Left kidney (tissue), 8 donors: ENCODE measurements at places on chromosomes 11 and 22.

- DNase-seq, result no peak
These were observed 486 bp downstream of the OOSP1 start for GRCh38 chr11:59938718-59939117.

DNA sequence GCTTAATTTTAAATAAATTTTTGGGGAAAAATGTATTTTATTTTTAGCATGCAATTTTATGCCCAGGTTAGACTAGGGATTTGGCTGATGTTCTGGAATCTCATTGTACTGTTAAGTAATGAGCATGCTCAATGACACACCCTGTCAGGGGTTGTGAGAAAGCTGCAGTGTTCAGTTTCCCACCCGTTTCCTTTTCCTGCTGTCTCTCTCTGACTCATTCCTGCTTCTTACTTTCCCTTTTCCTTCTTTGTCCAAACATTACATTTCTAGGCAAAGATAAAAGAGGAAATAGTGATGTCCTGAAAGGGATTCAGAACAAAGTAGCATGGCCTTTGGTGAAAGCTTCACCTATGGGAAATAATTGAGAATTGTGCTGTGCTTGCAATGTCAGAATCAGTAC, 22.7 kb downstream of the OOSP3 start:
- DNase-seq, result no peak

GRCh38 chr22:17780116-17780740, 6.0 kb upstream of the BID start:
- no peak for DNase-seq

- DNase-seq, result no peak
These were observed 125.2 kb upstream of the PAX6 start for GRCh38 chr11:31936312-31936711.

- no peak for DNase-seq
These were observed 21.9 kb upstream of the POLD3 start for GRCh38 chr11:74570266-74571061.

- no peak for DNase-seq
These were observed 24.9 kb downstream of the CTSC start for GRCh38 chr11:88312628-88313027.

GRCh38 chr22:28930357-28931007, 47.1 kb downstream of the ZNRF3 start:
- no peak for DNase-seq

GRCh38 chr11:69958308-69958707, 119.8 kb upstream of the ANO1 start:
- DNase-seq, result no peak

DNA sequence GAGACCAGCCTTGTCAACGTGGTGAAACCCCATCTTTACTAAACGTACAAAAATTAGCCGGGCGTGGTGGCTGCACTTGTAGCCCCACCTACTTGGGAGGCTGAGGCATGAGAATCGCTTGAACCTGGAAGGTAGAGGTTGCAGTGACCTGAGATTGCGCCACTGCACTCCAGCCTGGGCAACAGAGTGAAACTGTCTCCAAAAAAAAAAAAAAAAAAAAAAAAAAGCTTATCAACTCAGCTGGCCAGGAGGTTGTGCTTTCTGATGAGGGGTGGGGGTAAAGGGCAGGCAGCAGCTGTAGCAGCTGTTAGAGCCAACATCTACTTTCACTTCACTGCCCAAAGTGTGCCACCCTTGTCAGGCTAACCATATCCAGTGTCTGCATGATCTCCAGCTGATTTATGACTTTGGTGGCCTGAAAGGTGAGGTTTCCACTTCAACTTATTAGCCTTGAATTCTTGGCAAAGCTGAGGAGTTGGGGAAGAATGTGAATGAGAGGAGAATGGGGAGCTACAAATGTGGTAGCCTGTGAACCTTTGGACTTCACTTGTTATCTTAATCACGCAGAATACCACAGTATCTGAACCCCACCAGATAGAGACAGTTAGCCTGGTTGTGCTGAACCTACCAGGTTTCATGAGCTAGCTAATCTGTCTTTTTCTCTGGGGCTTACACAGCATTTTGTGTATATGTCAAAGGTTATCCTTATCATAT, 19.6 kb downstream of the RNF121 start:
- DNase-seq, result peak; percentile 53

- no peak for DNase-seq
These were observed 3.5 kb downstream of the FIBIN start for GRCh38 chr11:26997378-26997777.

DNA sequence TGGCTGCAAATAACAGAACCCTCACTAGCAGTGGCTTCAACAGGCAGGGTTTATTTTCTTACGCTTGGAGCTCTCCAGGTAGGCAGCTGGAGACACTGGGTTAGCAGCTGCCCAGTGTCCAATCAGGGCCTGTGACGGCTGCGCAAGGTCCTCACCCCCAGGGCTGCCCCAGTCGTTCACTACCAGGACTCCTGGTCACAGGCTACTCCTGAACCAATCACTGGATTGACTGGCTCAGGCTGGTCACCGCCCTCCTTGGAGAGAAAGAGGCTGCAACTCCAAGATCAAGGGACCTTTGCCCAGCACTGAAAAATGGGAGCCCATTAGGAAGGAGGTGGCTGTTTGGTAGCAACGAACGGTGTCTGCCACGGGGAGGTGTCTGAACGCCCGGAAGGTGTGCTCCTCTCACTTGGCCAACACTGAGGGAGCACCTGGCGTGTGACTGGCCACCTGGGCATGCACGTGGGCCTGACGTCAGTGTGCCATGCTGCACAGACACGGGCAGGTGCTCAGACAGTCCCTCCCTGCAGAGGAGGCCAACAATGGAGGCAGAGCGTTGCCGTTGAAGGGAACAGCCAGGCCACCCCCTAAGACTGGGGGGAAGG, 5.1 kb downstream of the ARSA start:
- no peak for DNase-seq

GRCh38 chr11:26558190-26558589, 13.9 kb downstream of the MUC15 start:
- DNase-seq, result no peak

- no peak for DNase-seq
These were observed 108.0 kb upstream of the CADM1 start for GRCh38 chr11:115612046-115612730.

- DNase-seq, result peak; percentile 86
These were observed 830 bp upstream of the ESRRA start for GRCh38 chr11:64304316-64305072.

DNA sequence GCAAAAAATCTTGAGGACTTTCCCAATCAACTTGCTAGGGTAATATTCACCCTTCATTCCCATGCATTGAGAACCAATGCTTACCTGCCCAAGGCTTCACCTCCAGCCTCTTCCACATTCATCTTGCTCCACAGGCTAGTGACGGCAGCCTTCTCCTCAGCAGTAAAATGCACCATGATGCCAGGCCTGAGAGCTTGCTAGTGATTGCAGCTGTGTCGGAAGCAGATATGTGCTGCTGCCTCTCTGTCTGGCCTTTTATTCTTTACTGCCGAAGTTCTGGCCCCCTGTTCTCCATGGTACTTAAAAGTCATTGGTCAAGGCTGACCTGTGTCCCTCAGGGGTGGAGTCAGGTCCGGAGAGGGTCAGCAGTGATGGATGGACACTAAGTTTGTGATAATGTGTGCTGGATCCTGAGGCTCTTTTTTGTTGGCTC, at the start of gene HBE1:
Gene HBE1, minus strand, starts transcription at position 231 of the 433 bp plus-strand sequence. Its CDS starts 55 bp downstream, at position 176.
- DNase-seq, result no peak

DNA sequence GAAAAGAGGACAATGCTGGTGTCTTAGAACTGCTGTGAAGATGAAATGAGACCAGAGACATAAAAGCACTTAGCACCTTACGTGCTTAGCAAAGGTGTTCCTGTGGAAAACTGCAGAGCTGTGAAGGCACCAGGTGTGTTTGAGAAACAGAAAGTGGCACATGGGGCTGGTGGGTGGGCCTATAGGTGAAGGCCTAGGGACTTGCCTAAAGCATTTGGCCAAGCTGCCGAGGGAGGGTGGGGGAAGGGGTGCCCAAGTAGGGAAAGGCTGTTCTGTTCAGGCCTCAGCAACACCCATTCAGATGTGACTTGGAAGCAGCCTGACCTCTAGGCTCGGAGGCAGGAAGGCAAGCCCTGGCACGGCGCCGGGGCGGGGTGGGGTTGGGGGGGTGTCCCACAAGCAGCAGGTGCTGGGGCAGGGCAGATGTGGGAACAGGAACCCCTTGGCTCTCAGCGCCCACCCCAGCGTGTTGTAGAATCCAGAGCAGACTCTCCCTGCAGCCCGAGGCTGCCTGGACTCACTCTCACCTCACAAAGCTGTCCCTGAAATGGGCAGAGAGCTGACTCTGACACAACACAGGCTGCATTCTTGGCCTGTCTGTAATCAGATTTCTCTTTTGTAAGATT, 366.7 kb upstream of the NARS2 start:
- DNase-seq, result no peak

- DNase-seq, result no peak
These were observed 5.1 kb upstream of the SLC22A8 start for GRCh38 chr11:63020671-63021291.

DNA sequence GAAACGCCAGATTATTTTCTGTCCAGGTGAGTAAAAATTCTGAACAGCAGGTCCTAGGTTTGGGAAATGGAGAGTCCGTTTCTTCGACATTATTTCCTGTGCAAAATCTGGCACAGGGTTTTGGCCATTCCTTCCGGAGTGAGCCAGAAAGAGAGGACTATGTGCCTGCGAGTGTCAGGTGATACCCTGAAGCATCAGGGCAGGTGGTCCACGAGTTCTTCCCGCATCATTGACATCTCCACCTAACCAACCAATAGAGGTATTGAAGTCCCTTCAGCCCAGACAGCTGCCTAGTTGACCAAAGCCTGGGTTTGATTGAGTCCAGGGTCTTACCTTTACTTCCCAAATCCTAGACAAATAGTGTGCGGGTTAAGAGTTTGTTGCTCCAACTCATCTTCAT, 808 bp downstream of the SNAP29 start:
- no peak for DNase-seq

- no peak for DNase-seq
These were observed 20.7 kb upstream of the PISD start for GRCh38 chr22:31682751-31683150.

GRCh38 chr11:1162491-1163311, 4.9 kb downstream of the MUC5AC start:
- no peak for DNase-seq

DNA sequence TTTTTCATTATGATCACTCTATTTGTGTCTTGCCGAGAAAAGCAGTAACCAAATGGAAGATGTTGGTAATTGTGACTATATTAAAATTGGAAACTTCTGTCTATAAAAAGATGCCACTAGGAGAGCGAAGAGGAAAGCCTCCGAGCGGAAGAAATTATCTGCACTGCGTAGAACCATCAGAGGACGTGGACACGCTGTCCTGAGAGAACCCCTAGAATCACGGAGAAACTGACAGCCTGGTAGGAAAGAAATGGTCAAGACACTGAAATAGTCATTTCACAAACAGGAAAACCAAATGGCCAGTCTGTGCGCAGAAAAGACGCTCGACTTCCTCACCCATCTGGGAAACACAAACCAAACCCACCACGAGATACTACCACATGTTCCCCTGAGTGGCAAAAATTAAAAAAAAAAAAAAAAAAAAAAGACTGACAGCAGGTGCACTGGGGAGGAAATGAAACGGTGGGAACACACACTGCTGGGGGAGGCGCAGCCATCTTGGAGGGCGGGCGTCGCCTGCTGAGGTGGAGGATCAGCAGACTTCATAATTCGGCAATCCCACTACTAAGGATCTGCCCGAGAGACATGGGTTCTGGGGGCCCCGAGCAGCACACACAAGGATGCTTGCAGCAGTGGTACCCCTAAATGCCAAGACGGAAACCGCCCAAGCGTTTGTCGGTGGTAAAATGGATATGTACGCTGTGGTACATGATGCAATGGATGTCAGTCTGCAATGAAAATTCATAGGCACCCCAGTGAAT, 21.3 kb downstream of the IFITM10 start:
- no peak for DNase-seq

- DNase-seq, result peak; percentile 53
These were observed at the start of gene TMA7B for GRCh38 chr22:39959640-39960447. TSS of gene TMA7B (plus strand) at chr22:39960397. CDS start at chr22:39964375, 3,978 bp downstream.

DNA sequence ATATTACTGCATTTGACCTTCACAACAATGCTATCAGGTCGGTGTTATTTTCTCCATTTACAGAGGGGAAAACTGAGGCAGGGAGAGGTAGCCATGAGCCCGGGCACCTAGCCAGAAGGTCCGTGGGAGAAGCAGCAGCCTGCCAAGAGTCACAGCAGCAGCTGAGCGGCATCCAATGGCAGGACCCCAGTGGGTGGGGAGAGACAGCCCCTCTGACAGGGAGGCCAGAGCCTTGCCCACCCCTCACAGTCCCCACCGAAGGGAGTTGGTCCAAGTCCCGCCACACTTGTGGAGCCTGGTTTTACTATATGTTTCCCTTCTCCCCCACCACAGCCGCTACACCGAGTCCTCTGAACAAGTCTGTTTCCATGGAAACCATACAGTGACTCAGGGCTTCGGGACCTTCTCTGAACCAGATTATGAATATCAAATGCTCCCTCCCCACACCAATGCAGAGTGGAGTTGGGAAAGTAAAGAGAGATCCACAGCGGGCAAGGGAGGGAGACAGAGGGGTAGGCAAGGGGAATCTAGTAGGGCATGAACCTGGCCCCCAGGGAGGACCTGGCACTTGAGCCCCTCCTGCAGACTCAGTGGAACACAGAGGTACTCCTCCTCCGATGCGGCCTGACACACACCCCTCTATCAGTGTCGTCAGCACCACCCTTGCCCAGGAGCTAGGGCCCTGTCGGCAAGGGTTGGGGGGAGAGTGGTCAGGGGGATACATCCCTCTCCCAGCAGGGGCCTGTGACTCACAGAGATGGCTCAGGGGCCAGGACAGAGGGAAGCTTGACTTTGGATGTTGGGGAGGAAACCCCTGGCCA, 2.5 kb downstream of the CHST1 start:
- peak; percentile 61 for DNase-seq

GRCh38 chr11:65637794-65638419, at the start of gene SIPA1:
TSS of gene SIPA1 (plus strand) at chr11:65638101. CDS start at chr11:65640922, 2,821 bp downstream.
- no peak for DNase-seq

GRCh38 chr11:13215149-13215548, 62.4 kb upstream of the BMAL1 start:
- no peak for DNase-seq

- no peak for DNase-seq
These were observed 1.5 kb downstream of the A4GALT start for GRCh38 chr22:42719133-42719532.

DNA sequence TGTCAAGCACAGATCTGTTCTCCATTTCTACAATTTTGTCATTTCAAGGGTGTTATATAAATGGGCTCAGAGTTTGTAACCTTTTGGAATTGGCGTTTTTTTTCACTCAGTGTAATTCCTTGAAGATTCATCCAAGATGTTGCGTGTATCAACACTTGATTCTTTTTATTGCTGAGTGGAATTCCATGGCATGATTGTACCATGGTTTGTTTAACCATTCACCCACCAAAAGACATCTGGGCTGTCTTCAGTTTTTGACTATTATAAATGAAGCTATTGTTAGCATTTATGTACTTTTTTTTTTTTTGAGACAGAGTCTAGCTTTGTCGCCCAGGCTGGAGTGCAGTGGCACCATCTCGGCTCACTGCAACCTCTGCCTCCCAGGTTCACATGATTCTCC, 2.9 kb downstream of the OOSP1 start:
- DNase-seq, result no peak

- DNase-seq, result no peak
These were observed 13.1 kb upstream of the SLC16A8 start for GRCh38 chr22:38097058-38097457.
